ENCODE measurements at places on chromosomes 4 and X. TPM values are rescaled to one million over a fixed set of nuclear protein-coding genes. Genes with fewer than 3 reads are reported as not detected.

VCX3A gene
- polyA plus RNA-seq, result not detected

ASB12 gene
- 38.2 TPM for polyA plus RNA-seq

IL21 gene
- 0.04 TPM for polyA plus RNA-seq

CT45A5 gene
- polyA plus RNA-seq, result not detected

RNF150 gene
- 0.78 TPM for polyA plus RNA-seq

MTNR1A gene
- polyA plus RNA-seq, result not detected

PRKG2 gene
- polyA plus RNA-seq, result 0.01 TPM

PALLD gene
- polyA plus RNA-seq, result 19.2 TPM

ARX gene
- polyA plus RNA-seq, result 0.64 TPM

ENAM gene
- polyA plus RNA-seq, result 1.5 TPM

GC gene
- polyA plus RNA-seq, result not detected

ARHGAP6 gene
- 1.8 TPM for polyA plus RNA-seq

MAGEC2 gene
- not detected for polyA plus RNA-seq

NDNF gene
- 3.4 TPM for polyA plus RNA-seq

EVC gene
- polyA plus RNA-seq, result 0.56 TPM

F9 gene
- not detected for polyA plus RNA-seq

H2BW2 gene
- not detected for polyA plus RNA-seq

ATP1B4 gene
- 0.26 TPM for polyA plus RNA-seq

MAGEE2 gene
- not detected for polyA plus RNA-seq

GPR78 gene
- polyA plus RNA-seq, result not detected

TLL1 gene
- polyA plus RNA-seq, result 0.24 TPM

NRK gene
- 0.03 TPM for polyA plus RNA-seq

CFAP299 gene
- not detected for polyA plus RNA-seq

AKAP14 gene
- not detected for polyA plus RNA-seq

CHRDL1 gene
- polyA plus RNA-seq, result 2.1 TPM

CXorf51B gene
- not detected for polyA plus RNA-seq

NSG1 gene
- polyA plus RNA-seq, result 0.36 TPM

NUDT11 gene
- 0.05 TPM for polyA plus RNA-seq

ELOVL6 gene
- 2.5 TPM for polyA plus RNA-seq

TMEM165 gene
- 39.3 TPM for polyA plus RNA-seq

FTSJ1 gene
- polyA plus RNA-seq, result 26.7 TPM

PRIMPOL gene
- polyA plus RNA-seq, result 5.6 TPM

CLDN34 gene
- not detected for polyA plus RNA-seq

NR0B1 gene
- polyA plus RNA-seq, result 0.01 TPM
